ENCODE measurements at places on chromosomes 1 and 21.

GRCh38 chr1:205211839-205212536 is 486 bp upstream of the DSTYK start:
- DNase-seq, result no peak

GRCh38 chr1:181094416-181095212 is 6.1 kb downstream of the IER5 start:
- no peak for DNase-seq

GRCh38 chr1:228307218-228308023 is 99.2 kb downstream of the TRIM11 start:
- no peak for DNase-seq

- DNase-seq, result no peak
These were observed 27.3 kb upstream of the RLF start for GRCh38 chr1:40133839-40134238.

DNA sequence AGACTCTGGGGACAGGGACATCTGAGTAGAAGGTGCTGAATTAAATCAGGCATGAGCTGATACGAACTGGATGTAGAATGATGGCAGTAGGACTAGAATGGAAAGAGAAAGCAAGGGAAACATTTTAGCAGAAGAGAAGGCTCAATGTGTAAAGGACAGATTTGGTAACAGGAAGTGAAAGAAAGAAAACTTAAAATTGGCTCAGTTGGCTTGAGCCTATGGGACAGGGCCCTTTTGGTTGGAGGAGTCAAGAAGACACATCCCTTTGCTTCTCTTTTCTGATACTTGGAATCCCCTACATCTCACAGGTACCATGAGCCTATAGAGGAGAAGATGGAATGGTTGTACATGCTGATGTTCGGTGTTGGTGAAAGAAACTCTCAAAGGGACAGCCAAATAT is 300.6 kb upstream of the PLXNA2 start:
- DNase-seq, result no peak

- no peak for DNase-seq
These were observed 87.5 kb downstream of the COP1 start for GRCh38 chr1:176119549-176119948.
